ENCODE measurements at places on chromosomes 11 and 22.
A peak's percentile ranks its signal among the peaks of the same experiment; 100 is the strongest.

- peak; percentile 12 for DNase-seq
Observed at GRCh38 chr11:72519220-72519881, 85.0 kb upstream of the CLPB start.

DNA sequence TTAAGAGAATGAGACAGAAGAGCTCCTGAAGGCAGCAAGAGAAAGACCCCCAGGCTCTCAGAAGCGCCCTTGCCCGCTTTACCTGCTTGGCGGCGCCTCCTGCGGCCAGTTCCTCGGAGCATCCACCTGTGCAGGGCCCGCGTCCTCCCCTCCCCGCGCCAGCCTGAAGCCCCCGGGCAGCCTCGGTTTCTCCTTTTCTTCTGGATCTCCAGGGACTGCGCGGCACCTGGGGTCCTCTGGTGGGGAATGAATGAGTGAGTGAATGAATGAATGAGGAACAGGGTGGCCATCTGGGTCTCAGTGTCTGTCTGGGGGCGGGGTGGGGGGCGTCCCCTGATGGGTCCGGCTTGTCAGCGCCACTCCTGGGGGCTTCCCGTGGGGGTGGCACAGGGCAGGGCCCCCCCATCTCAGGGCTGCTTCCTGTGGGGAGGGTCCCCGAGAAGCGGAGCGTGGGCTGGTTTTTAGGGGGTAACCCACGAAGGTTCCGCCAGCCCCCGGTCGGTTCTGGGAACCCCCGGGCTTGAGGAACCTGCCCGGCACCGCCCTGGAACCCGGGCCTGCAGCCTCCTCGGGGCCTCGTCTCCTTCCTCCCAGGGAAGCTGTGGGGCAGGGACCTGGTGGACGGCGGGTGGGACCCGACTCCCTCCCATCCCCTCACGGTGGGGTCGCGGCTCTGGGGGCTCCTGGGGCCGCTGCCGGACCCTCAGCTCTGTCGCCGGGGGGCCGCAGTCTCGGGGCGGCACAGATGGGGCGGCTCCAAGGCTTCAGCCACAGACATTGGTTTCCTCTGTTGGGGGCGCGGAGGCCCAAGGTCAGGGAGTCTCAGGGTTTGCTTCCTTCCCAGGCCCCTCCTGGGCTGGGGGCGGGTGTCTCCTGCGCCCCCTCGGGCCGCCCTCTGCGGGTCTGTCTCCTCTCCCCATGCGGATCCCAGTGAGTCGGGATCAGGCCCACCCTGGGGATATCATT is 8.3 kb upstream of the KRTAP5-7 start:
- DNase-seq, result no peak

- no peak for DNase-seq
Observed at GRCh38 chr22:44732661-44733060, 19.7 kb upstream of the ARHGAP8 start.

DNA sequence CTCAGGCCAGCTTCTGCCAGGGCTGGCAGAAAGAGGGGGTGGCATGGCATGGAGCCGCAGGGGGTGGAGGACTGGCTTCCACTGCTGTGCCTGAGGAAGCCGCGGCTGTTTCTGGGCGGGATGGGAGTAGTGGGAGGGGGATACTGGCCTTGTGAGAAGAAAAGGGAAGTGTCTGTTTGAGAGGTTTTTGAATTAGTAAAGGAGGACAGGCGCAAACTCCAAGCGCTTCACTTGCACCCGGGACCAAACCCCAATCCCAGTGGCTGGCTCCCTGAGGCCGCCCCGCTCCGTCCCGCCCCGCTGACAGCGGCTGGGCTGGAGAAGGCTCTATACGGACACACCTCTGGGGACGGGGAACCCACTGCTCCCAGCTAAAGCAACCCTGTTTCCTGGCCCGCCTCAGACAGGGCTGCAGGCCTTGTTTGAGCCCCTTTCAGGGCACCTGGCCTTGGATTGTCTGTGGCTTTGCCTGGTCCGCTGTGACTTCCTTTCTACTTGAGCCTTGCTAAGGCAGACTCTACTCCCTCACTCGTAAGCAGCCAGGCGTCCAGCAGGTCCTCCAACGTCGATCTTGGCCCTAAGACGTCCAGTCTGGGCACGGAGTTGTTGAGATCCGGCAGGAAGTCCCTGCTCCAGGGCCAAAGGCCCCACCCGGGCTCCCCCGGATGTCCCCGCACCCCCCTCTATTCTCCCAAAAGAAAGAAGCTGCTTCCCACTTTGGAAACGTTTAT is 2.2 kb downstream of the APOA1 start:
- no peak for DNase-seq

- DNase-seq, result no peak
Observed at GRCh38 chr11:113147249-113147648, 167.1 kb upstream of the TTC12 start.

DNA sequence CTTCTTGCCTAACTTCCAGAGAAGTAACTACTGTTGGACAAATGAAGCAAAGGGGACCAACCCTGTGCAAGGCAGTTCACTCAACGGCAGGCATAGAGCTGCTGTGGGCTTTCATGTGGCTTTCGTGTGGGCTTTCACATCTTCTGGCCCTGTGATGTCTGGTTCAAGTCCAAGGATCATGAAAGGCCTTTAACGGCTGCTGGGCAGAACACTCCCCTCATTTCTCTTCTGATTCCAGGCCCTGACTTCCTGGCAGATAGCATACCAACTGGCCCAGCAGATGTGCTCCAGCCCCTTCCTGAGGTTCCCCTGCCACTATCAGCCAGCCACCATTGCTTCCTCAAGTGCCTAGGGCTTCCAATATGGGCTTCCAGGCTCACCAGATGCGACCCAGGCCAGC is 28.7 kb upstream of the CTR9 start:
- DNase-seq, result no peak

GRCh38 chr11:111445586-111445985 is 66.5 kb upstream of the POU2AF1 start:
- DNase-seq, result no peak

GRCh38 chr22:37182101-37182948 is 5.7 kb downstream of the C1QTNF6 start:
- no peak for DNase-seq

DNA sequence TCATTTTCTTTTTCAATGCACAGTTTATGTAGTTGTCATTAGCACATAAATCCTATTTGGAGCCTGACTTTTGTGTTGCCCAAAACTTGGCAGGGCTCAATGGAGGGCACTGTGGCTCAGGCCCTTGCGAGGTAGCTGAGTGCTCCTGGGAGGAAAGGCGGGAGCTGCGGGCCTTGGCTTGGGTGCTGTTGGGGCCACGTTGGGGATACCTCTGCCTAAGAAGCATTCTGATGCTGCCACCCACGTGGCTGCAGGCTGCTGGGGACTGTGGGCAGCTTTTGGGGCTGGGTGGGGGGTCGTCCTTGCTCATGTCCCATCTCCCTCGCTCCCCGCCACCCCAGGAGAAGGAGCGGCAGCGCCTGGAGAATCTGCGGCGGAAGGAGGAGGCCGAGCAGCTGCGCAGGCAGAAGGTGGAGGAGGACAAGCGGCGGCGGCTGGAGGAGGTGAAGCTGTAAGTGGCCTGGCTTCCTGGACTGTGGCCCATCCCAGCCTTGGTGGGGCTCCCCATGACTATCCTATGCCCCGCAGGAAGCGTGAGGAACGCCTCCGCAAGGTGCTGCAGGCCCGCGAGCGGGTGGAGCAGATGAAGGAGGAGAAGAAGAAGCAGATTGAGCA is 20.9 kb downstream of the INCENP start:
- DNase-seq, result no peak

DNA sequence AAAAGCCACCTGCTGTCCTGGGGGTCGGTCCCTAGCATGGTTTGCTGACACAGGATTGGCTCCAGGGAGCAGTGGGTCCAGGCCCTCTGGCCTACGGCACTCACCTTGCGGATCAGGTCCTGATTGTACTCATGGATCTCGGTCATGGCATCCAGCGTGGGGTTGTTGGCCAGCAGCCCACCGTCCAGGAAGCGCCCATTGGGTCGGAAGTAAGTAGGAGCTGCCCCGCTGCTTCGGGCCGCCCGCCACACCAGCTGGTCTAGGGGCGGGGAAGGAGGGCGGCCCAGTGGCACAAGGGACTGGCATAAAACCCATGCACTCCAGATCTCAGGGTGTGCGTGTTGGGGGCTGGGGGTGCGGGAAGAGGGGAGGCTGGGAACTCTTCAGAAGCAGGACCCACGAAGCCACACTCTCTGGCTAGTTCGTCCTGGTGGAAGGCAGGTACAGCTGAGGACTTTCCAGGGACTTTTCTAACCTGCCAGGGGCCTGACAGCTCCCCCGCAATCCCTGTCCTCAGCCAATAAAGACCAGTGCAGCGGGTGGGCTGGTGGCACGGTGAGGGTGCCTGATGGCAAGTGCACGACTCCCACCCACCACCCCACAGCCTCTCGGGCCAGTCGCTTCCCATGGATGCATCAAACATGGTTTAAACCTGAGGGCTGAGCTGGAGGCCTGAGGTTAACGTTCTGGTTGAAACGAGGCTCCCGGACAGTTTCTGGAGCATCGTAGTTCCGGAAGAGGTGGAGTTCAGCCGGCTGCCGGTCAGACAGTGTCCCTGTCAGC is 5.1 kb upstream of the BAIAP2L2 start:
- DNase-seq, result no peak

GRCh38 chr11:44621140-44621681 is 55.7 kb downstream of the CD82 start:
- DNase-seq, result peak; percentile 60

DNA sequence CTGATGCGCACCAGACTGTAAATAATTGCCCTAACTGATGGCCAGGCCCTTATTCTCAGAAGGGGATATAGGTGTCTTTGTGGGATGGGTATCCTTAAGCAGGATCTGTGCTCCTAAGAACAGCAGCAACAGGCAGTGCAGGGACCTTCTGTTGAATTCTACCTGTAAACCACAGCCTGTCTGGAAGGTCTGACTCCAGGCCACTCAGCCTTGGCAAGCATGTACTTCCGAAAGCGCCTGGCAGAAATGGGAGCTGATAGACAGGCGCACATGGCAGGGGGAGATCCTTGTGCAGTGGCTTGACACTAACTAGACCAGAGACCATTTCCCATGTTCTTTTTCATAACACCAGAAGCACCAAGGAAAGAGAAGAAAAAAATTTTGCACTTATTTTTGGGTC is 59.0 kb downstream of the C22orf31 start:
- DNase-seq, result no peak

- no peak for DNase-seq
Observed at GRCh38 chr11:69210310-69211035, 54.7 kb downstream of the SMIM38 start.

GRCh38 chr11:132111838-132112237 is 741.4 kb downstream of the NTM start:
- peak; percentile 94 for DNase-seq

DNA sequence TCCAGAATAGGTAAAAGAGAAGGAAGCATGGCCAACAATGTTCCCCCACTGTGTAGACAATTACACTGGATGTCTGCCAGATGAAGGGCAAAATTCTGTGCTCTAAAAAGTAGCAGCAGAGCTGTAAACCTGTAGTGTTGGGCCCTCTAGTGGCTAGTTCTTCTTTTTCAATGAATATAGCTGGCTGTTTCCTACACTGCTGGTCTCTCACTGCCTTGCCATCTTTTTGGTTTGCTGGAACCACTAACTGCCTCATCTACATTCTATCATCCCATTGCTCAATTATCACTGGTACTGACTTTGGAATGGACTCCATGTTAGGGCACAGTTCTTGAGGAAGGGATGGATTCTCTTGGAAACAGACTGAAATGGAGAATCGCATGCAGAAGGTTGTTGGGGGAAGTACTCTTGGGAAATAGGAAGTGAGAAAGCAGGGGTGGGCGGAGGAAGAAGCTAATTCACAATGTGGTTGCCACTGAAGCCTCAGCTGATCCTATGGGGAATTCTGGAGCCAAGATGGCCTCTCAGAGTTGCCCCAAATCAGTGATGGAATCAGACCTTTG is 17.9 kb downstream of the KCNE3 start:
- peak; percentile 81 for DNase-seq

DNA sequence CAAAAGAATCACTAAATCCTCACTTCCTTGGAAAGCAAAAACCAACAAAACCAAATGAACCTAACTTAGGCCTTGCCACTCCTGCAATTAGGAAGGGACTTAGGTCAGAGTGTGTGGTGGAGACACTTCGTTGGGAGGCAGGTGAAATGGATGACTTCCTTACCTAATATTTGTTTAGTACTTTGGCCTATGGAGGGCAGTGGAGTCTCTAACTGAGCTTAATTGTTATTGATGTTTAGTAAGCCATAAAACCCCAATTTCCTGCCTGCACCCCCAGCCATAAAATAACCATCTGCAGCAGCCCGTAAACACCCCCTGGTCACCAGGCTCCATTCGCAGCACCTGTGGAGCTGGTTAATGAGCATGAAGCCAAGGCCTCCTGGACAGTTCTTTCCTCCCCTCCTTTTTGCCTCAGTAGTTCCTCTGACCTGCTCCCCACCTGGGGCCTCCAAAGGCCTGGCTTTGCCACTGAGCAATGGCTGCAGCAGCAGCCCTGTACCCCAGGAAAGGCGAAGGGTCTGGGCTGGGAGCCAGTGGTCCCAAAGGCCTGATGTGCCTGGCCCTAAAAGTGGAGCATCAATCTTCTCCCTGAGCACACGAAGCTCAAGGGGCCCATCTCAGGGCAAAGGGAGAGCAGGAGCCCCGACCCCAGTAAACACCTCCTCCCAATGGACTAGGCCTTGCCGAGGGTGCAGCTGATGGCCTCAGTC is 15.6 kb upstream of the SYT13 start:
- no peak for DNase-seq

DNA sequence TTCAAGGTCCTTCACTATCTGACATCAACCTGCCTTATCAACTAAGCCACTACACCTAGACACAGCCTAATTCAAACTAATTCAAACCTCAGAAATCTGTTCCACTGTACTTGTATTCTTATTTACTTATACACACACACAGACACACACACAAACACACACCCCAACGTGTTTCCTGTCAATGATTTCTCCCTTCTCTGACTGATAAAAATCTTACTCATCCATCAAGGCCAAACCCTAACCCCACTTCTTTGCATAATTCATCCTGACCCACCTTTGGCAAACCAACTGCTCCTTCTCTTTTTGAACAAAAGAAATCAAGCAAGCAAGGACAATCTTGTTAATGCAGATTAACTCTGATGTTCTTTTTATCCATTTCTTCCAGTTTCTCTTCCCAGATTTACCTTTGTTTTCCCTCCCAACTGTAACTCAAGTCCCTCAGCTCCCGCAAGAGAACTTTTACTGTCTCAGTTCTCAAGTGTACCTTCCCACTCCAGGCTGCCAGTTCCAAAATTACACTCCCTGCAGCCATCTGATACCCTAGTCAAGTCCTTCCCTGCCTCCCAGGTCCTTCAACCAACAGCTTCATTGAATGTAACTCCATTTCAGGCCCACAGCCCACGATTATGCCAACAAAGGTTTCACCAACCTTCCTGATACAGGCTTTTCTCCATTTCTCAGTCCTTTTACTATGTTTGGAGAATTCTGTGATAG is 78.3 kb downstream of the PAK1 start:
- DNase-seq, result no peak

Data from fibroblast of skin of right biceps (primary cell).